ENCODE measurements at places on chromosomes 6 and 20.
A peak's percentile ranks its signal among the peaks of the same experiment; 100 is the strongest.

DNA sequence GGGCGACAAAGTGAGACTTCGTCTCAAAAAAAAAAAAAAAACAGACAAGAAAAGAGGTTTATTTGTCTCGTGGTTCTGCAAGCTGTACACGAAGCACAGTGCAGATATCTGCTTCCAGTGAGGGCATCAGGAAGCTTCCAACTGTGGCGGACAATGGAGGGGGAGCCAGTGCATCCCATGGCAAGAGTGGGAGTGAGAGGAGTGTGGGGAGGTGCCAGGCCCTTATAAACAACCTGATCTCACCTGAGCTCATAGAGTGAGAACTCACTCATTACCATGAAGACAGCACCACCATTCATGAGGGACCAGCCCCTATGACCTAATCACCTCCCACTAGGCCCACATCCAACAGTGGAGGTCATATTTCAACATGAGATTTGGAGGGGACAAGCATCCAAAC is 19.5 kb downstream of the RBM24 start:
- DNase-seq = no peak

- peak; percentile 22 for DNase-seq
These were observed 4.6 kb downstream of the RPP21 start for GRCh38 chr6:30349421-30350177.

- DNase-seq = no peak
These were observed 445.8 kb upstream of the CITED2 start for GRCh38 chr6:139820210-139820609.

DNA sequence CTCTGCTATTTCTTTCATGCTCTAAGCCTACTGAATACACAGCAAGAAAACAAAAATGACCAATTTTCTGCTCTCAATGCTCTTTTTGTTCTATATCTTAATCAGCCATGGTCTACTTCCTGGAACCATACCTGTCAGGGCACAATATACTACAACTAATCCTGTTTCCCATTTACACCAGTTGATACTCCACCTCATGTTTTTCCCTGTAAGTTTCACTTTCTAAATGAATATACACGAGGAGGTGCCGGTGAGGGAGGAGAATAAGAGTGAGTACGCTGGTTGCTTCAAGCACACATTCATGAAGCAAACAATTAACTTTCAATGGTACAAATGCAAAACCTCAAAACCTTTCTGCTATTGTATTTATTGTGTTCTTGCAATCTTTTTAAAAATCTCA is 443.1 kb upstream of the ID4 start:
- DNase-seq = no peak

DNA sequence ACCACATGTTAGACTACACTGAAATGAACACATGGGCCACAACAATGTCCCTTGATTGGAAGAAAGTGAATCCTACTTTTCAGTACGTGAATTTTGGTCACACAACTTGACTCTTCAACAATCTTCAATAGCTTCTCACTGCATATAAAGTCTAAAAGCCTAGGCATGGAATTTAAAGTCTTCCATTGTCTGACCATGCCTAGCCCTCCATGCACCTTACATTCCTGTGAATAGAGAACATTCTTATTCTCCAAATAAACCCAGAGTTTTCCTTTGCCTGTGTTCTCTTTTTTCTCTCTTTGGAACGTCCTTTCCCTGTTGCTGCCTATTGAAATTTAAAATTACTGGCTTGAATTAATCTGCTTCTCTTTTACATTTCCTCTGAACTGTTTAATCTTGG is 207.5 kb downstream of the ASCC3 start:
- no peak for DNase-seq

DNA sequence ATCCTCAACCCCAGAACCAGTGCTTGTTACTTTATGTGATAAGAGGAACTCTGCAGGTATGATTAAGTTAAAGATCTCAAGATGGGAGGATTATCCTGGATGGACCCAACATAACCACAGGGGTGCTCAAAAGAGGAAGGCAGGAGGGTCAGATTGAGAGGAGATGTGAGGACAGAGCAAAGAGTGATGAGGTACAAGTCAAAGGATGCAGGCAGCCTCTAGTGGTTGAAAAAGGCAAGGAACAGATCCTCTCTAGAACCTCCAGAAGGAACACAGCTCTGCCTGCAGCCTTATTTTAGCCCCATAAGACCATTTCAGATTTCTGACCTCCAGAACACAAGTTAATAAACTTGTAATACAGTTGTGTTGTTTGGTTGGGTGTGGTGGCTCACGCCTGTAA is 41.2 kb downstream of the PDSS2 start:
- DNase-seq = peak; percentile 44

DNA sequence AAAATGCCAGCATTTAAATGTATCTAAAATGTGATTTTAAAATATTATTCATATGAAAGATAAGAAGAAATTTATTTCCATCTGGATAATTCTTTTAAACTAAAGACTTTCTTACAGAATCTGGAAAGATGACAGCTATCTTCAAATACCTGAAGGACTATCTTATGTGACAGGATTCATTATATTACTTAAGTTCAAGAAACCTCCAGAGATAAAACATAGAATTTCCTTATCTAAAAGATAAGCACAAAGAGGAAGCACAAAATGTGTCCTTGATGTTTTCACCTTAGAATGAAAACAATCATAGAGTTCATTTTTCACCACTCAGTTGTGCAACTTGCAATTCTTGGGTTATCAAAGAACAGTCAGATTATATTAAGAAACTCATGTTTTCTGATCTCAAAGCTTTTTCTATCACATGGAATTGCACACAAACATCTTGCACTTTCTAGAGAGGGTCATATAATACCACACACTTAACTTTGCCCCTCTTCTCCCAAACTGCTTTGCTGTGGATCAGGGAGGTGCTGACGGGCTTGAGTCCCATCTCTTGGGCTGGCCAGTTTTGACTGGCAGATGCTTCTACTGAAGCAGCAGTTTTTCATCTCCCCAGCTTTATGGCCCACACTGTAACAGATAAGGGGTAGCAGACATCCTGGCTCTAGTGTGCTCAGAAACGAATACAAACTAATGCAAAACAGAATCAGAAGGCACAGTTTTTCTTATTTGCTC is 467.4 kb downstream of the CDC5L start:
- DNase-seq = no peak

DNA sequence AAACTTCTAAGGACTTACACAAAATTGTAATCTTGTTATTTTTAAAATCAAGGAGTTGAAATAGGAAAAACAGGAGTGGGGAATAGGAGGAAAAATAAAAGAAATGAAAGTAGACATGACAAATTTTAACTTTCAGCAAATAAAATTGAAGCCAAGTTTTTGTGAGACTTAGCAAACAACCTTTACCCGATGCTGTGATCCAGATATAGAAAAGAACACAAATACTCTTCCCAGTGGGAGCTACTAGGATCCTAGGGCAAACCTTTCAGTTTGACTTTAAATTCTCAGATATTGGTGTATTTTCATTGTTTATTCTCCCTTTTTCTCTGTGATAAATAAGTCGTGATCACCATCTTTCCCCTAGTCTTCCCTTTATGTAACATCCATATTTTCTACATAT is 968.7 kb upstream of the CITED2 start:
- DNase-seq = no peak

GRCh38 chr6:2078888-2079287 is 166.5 kb downstream of the GMDS start:
- no peak for DNase-seq

DNA sequence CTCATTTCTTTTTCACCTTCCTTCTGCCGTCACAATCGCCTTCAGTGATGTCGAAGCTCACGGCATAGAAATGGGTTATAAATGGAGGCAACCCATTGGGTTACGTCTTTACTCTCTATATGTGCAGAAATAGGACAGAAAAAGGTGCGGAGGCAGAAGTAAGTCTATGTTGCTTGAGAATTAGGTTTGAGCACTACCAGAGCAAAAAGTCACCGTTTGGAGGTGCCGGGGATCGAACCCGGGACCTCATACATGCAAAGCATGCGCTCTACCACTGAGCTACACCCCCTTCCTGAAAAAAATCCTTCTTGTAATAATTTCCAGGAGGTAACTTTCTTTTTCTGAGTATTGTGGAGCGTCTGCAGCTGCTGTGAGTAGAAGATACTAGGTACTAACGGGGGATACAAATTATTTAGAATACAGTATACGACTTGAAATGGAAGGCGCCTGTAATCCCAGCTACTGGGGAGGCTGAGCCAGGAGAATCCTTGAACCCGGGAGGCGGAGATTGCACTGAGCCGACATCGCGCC is 134.2 kb downstream of the TRIM27 start:
- DNase-seq = peak; percentile 86

GRCh38 chr20:10177326-10177725 is 41.3 kb upstream of the SNAP25 start:
- DNase-seq = no peak

DNA sequence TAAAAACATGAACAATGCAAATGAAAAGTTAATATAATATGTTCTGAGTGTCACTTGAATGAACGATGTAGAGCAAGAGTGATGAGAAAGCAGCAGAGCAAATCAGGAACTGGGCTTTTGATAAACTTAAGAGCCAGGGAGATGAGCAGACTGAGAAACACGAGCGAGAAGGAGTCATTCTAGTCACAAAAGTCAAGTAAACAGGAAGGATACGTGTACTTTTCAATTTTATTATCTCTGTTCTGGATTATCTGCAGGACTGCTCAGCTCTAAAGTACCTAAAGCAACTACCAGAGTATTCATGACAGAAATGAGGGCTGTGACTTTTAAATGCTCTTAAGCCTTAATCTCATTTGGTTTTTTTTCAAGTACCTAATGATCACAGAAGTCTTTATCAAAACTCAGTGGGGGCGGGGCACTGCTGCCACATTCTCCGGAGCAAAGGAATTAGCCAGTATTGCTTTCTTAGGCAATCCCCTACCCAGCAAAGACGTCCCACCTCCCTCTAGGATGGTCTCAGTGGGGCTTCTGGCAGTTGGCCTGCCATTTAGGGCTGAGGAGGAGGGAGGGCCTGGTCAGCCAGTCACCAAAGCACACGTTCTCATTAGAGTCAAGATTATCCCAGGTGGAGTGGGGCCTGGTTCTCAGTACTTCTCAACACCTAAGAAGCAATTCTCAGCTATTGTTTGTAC is 8.6 kb downstream of the MAN1A1 start:
- DNase-seq = no peak

GRCh38 chr6:151998784-151999183 is 191.3 kb downstream of the ESR1 start:
- DNase-seq = no peak

GRCh38 chr6:151170622-151171246 is 69.0 kb upstream of the AKAP12 start:
- DNase-seq = no peak

- DNase-seq = no peak
These were observed 66.9 kb downstream of the DLL1 start for GRCh38 chr6:170223718-170224693.

DNA sequence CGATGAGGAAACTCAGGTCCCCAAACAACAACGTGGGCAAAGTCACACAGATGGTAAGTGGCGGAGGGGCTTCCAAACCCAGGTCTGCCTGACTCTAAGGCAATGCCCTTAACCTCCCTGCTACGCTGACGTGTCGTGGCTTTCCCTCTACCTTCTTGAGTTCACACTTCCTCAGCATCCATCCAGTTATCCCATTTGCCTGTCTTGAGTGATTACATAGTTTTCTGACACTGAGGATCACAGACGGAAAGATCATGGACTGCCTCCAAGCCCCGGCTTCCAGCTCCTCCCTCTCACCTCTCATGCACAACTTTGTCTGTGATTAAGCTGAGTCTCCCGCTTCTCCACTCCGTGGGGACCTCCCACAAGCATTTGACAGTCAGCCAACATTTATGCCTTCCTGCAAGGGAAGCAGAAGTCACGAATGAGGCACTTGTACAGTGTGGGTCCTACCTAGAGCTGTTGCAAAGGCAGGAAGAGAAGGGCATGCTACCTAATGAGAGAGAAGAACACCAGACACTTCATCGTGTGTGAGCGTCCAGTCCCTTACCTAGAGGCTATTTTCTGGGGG is 33.8 kb downstream of the TBC1D7 start:
- peak; percentile 38 for DNase-seq

DNA sequence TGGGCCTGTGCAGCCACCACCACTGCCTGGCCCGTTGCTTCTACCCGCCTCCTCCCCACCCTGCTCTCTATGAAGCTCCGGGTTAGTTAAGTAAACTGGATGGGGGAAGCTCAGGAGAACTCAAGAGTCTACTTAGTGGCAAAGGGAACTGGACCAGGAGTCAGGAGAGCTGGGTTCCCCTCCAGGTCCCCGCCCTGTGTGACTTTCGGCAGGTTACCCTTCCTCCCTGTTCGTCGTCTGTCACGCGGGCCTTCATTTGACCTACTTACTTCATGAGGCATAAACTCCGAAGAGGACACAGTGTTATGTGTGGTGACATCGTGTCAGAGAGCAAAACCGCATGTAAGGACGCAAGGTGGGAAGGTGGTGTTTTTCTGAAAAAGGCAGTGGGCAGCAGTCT is 75.3 kb downstream of the TCP11 start:
- DNase-seq = no peak

DNA sequence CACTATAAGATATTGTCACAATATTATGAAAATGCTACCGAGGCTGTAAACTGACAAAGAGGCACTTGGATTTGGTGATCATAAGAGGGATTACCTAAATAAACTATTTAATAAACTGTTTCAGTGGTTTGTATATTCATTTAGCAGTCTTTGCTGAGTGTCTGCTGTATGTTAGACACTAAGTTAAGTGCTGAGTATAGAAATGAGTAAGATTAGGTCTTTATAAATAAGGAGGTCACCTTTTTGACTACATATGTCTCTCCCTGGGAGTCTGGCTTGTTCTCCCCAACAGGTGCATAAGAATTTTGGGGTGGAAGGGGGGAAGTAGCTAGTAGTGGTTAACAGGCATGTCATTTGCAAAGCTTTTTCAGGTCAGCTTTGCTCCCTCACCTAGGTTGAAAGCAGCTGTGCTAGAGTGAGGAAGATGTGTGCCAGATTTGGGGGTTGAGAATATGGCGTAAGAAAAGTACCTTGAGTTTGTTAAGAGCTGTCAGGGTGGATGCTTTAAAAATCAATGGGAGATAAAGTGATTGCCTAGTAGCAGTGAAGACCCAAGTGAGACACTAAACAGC is 246.3 kb downstream of the ZFAND3 start:
- no peak for DNase-seq

- DNase-seq = no peak
These were observed 207.4 kb upstream of the ZNF217 start for GRCh38 chr20:53800883-53801604.

GRCh38 chr6:34970488-34970887 is 81.4 kb downstream of the ANKS1A start:
- no peak for DNase-seq

DNA sequence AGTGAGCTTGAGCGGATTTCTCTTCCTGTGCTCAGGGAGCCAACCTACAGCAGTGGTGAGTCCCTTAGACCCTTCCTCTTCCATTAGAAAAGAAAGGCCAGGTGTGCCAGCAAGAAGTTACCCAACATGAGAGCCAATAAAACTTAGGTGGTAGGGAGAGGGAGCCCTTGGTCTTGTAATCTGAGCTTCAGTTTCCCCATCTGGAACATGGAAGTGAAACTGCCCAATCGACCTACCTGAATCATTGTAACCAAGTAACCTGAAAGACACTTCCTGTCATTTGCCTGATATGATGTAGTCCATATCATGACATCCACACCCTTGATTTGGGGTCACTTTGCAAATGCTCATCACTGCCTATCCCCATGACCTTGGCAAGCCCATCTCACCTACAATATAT is 66.4 kb downstream of the MDGA1 start:
- DNase-seq = no peak

GRCh38 chr6:89140347-89141156 is 5.3 kb upstream of the PM20D2 start:
- DNase-seq = no peak

- no peak for DNase-seq
These were observed 1.2 kb downstream of the MYB start for GRCh38 chr6:135182071-135183001.

- DNase-seq = no peak
These were observed 37.9 kb downstream of the SYNDIG1 start for GRCh38 chr20:24507182-24507853.

- DNase-seq = no peak
These were observed 26.3 kb upstream of the FAM50B start for GRCh38 chr6:3822747-3823445.

Data from Kasumi-1 (cell line).